Posterior cingulate gyrus (tissue), 11 donors: ENCODE measurements at places on chromosomes 16 and 17.

GRCh38 chr17:54085934-54086333 is 263.2 kb downstream of the KIF2B start:
- DNase-seq, result no peak

- no peak for DNase-seq
Observed at GRCh38 chr17:31252741-31253140, 44.3 kb downstream of the OMG start.

- DNase-seq, result no peak
Observed at GRCh38 chr16:20129375-20129774, 55.7 kb upstream of the GPR139 start.

DNA sequence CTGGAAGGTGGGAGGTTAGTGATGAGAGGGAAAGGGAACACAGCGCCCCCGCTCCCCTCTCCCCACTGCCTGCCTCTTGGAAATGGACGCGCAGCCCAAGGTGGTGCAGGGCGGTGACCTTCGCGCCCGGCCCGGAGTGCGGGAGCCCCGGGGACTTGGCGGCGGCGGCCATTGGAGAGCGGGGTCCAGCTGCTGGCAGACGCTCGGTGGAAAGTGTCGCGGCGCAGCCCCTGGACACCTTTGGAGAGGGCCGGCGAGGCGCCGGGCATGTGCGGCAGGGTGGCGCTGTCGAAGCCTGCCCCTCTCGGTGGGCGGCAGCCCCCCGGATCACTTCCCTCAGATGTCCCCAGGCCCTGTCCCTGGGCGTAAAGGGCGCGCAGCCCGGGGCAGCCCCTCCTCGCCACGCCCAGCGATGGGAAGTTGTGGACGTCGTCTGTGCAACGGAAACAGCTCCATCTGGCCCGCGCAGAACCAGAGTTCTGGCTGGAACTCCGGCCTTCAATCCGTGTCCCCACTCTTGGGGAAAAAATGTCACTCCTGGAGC is 16.7 kb downstream of the SALL1 start:
- no peak for DNase-seq

GRCh38 chr17:3501344-3501743 is 25.5 kb downstream of the ASPA start:
- DNase-seq, result no peak

GRCh38 chr16:56297684-56298083 is 106.4 kb downstream of the GNAO1 start:
- DNase-seq, result no peak

DNA sequence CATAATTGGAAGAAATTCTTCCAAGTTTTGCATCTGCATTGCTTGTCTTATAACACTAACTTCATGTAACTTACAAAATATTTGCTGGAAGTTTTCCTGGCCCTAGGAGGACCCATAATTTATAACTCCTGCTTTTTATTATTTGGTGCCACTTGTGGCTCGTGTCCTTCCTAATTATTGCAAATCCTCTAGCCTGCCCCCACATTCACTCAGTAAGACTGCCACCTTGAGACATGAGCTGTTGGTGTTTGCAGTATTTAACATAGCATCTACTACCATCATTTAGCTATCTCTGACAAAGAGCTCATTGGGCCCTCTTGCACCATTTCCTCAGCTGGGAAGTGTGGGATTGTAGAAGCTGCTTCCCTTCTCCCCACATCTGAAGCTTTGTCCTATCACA is 49.5 kb downstream of the FTO start:
- DNase-seq, result no peak

GRCh38 chr16:31221357-31222160 is 4.6 kb upstream of the PYDC1 start:
- no peak for DNase-seq

GRCh38 chr16:68319185-68319908 is 8.5 kb downstream of the PRMT7 start:
- DNase-seq, result no peak

DNA sequence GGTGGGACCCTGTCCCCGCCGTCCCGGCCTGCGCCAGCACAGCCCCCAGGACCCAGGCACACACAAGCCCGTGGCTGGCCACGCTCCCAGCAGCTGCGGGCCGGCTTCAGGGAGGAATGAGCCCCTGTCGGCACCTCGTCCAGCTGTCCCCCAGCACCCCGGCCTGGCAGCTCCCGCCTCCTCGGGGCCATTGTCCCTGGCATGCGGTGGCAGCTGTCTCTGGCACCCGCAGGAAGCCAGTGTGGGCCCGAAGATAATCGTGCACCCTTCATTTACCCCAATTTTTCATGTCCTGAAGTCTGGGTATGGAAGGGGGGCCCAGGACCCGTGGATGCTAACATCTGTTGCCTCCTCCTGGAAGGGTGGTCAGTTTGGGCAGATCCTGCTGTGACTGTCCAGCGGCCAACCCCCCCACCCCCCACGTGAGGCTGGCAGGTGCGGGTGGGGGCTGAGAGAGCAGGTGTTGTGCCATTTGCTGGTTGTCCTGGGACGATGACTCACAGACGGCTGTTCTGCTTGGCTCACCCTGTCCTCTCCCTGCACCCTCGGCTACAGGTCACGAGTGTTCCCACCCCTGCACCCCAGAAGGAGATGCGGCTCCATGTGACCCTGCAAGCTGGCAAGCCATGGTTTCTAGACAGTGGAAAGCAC is 4.0 kb upstream of the LMF1 start:
- peak; percentile 85 for DNase-seq
